ENCODE measurements at places on chromosomes 6 and 20.

DNA sequence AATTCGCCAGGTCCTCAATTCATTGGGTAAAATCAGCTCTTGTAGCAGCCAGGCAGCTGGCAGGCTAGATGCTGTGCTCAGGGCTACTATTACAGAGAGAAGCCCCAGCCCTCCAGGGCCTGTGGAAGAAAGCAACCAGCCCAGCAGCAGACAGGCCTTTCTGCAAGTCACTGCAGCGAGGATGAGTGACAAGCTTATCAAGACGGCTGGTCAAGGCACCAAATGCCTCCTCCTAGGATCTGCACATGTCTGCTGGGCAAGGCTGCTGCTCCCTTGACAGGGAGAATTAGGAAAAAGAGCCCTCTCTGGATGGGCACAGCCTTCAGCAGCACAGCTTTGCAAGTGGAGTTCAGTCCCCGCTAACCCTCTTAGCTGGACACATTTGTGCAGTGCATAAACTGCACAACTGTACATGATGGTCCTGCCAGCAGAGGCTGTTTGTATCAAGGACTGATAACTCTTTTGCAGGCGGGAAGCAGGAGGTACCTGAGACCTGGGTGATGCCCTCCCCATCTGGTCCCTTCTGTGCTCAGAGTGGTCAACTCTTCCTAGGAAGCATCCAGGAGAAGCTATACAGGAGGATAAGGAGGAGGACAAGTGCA lies 89.9 kb downstream of the CDC5L start:
- DNase-seq: no peak

DNA sequence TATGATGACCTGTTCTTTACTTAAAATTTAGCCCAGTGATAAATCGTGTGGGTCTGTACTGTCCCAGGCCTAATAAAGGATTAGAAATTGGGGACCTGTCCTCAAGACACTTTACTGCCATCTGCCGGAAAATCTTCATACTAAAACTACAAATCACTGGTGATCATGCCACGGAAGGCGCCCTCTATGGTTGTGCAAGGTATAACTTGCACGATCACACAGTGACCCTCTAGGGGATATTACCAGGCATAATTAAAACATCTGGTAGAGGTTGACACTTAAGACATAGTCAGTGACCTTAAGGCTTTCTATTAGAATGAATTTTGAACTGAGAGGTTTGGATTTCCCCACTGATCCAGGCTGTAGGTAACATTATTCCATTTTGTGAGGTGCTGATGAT lies 172.6 kb downstream of the BMP2 start:
- no peak for DNase-seq

- no peak for DNase-seq
Observed at GRCh38 chr20:13783528-13783927, 1.2 kb downstream of the ESF1 start.

- no peak for DNase-seq
Observed at GRCh38 chr20:25079171-25079570, 2.8 kb downstream of the VSX1 start.

GRCh38 chr6:133040803-133041419 lies 200.2 kb upstream of the EYA4 start:
- DNase-seq: no peak

GRCh38 chr6:54419885-54420284 lies 111.6 kb downstream of the TINAG start:
- DNase-seq: no peak

- no peak for DNase-seq
Observed at GRCh38 chr6:49551078-49551865, 804 bp downstream of the C6orf141 start.

DNA sequence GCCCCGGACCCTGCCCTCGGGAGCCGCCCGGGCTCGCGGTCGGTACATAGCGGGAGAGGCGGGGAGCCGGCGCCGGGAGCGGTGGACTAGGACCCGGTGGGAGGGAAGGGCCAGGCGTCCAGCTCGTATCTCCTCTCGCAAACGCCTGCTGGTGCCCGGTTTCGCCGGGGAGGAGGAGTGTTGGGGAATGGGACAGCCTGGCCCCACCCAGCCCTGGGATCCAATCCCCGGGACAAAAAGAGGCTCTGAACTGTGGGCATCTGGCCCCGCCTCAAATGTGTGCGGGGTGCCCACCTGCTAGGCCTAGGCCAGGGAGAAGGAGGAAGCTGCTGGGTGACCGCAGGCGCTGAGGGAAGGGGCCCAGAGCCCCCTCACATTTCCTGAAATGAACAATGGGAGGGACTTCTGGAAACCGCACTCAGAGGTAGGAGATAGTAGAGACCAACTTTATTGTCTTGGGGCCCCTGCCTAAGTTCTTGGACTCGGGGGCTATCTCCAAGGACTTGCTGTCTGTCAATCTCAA lies at the start of gene KCNK17:
Gene KCNK17, minus strand, starts transcription at position 147 of the 523 bp plus-strand sequence. Its CDS starts 99 bp downstream, at position 48.
- DNase-seq: no peak

DNA sequence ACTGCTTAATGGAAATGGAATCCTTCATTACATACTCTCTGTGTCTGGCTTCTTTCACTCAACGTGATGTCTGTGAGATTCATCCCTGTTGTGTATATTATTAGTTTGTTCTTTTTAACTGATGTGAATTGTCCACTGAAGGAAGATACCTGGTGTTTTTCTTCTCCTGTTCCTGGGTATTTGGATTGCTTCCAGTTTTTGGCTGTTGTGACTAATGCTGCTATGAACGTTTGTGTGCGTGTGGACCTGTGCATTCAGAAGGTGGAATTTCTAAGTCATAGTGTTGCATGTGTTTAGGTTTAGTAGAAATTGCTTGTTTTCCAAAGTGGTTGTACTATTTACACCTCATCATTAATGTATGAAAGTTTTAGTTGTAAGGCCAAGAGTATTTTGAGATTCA lies 3.8 kb downstream of the TULP4 start:
- DNase-seq: no peak
